ENCODE measurements at places on chromosomes 11 and 22.

DNA sequence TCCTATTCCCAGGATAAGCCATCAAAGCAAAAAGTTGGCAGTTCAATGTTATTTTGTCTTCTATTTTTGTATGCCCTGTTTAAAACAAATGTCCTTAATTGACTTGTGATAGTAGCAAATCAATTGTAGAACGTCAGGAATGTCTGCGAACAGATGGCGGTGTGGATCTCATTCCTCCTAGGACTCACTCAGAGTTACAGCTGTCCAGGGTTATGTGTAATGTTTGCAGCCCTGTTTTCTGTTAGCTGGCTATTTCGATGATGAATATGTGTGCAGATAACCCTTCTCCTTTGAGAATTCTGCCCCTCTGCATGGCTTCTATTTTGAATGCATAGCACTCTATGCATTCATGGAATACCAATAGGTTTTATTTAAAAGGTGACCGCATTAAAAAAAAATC lies 1248.0 kb upstream of the CNTN5 start:
- no peak for DNase-seq

DNA sequence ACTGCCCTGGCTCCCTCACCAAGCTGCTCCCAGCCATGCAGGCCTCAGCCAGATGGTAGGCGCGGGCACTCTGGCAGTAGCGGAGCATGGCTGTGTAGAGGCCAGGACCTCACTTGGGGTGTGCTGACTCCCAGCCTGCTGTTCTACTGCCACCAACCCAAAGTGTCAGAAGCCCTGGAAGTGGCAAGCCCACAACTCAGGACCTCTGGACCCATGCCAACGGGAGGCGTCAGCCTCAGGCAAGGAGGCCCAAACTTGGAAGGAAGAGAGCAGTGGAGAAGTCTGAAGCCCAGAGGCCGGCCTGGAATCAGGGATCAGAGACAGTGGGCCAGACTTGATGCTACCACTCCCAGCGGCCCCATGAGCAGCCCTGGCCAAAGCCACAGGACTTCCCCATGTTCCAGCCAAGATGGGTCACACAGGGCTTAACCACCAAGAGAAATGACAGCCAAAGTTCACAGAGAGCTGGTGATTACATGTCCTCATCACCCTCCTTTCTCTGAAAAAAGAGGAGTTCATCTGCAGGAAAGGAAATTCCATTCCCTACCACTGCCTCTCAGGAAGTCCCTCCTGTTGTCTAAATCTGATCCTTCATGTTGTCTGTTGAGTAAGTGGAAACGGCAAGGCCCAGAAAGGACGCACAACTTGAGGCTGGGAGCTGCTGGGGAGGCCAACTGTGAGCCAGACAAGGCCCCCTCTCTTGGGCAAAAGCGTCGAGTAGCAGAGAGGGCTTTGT lies 4.4 kb downstream of the ARRB1 start:
- DNase-seq, result no peak

- no peak for DNase-seq
Measured at GRCh38 chr11:105878510-105878909, 143.5 kb downstream of the MSANTD4 start.

GRCh38 chr11:11427542-11427941 lies 74.5 kb upstream of the CSNK2A3 start:
- DNase-seq, result no peak

- no peak for DNase-seq
Measured at GRCh38 chr11:118003456-118003855, 17.3 kb downstream of the IL10RA start.

All from activated CD4-positive, CD25-positive, alpha-beta regulatory T cell treated with anti-CD3 and anti-CD28 coated beads, Interleukin-2, amount 50 U/mL, for 72 hours (primary cell).